Stimulated activated CD8-positive, alpha-beta memory T cell treated with anti-CD3 and anti-CD28 coated beads, Interleukin-7, amount 100 ng/mL, for 1 hour (primary cell): ENCODE measurements at places on chromosomes 6 and 20.

DNA sequence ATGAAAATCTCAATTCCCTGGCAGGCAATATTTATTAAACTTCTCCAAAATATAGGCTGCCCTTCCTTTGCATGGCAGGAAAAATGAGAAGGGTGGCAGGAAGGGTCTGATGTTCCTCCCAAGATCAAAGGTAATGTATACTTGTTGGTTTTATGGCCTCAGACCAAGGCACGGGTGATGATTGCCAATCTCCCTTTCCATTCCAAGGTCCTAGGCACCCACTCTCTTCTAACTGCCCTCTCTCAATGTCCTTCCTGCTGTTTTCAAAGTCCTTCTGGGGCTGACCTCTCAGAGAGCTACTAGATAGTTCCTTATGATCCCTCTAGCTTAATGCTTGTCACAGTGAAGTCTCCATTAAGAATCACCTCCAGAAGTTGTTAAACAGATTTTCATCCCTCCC lies 15.6 kb upstream of the JAG1 start:
- DNase-seq: no peak

DNA sequence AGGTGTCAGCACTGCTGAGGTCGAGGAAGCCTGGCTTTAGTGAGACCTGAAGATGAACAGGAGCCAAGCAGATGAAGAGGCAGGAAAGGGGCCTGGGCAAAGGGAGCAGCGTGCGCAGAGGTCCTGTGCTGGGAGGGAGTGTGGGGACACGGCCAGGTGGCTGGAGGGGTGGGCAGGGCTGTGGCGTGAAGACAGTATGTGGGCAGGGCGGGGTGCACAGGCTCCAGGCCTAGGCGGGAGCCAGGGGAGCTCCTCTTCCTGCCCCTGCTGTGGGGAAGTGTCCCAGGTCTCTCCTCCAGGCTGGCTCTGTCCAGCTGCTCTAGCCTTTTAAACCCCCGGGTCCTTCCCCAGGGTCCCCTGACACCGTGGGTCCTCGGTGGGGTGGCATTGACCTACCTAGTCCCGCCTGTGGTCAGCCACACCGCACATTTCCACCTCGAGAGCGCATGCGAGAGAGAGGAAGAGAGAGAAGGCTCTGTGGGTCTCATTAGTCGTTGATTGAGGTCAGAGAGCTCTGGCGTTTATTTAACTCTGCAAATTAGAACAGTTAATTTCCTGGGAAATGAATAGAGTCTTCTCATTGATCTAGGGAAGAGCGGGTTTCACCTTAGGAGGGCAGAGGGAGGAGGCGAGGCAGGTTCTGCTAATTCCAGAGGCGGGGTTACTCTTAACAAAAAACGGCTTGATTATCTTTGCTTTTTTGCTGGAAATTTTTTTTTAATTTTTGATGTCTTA lies 68.8 kb downstream of the CDH4 start:
- no peak for DNase-seq

GRCh38 chr6:157993076-157993475 lies 11.4 kb downstream of the SYNJ2 start:
- no peak for DNase-seq

DNA sequence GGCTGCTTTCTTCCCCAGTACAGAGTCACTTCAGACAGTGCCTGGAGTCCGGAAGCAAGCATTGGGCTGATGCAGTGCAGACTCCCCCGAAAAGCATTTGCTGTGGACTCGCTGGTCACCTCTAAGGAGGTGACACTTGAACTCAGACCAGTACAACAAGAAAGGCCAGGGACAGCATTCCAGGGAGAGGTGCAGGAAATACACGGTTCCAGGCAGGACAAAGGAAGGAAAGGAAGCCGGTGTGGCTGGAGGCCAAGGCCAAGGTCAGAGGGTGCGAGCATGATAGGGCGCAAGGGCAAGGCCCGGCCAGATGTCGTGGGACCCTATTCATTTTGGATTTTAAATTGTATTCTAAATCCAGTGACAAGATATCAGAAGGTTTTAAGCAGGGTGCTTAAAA lies 160.9 kb downstream of the ZMYND8 start:
- DNase-seq: no peak

- no peak for DNase-seq
Measured at GRCh38 chr6:159170999-159171712, 2.0 kb downstream of the FNDC1 start.

GRCh38 chr6:105900125-105900937 lies 185.8 kb upstream of the PRDM1 start:
- DNase-seq: no peak

DNA sequence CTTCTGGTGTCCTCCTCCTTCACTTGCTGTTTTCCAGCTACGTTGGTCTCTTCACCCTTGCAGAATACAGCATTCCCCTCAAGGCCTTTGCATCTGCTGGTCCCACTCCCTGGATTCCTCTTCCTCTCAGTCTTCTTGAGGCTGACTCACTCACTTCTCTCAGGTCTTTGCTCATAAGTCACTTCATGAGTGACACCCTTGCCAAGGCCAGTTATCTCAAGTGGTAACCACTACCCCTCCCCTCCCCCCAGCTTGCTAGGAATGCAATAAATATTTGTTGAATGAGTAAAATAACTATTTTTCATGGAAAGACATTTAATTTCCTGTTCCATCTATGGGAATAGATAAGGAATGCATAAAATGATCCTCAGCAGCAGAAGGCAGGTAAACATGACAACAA lies 131.7 kb downstream of the PLCB4 start:
- no peak for DNase-seq

- no peak for DNase-seq
Measured at GRCh38 chr6:1574890-1575209, 34.9 kb upstream of the FOXC1 start.

GRCh38 chr6:51856508-51856907 lies 230.9 kb downstream of the PKHD1 start:
- DNase-seq: no peak

DNA sequence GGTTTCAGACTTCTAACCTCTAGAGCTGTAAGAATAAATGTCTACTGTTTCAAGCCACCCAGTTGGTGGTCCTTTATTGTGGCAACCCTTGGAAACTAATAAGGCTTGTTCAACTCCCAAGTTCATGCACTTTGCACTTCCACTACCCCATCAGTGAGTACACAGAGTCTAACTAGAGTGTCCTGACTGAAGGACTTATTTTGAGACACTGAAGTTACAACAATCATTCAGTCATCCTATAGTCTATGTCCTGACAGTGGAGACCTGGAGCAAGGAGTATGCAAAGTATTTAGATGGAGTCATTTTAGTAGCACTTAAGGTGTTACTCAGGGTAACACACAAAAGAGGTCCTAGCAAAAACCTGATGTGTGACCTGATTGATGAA lies 62.6 kb downstream of the VGLL2 start:
- no peak for DNase-seq

DNA sequence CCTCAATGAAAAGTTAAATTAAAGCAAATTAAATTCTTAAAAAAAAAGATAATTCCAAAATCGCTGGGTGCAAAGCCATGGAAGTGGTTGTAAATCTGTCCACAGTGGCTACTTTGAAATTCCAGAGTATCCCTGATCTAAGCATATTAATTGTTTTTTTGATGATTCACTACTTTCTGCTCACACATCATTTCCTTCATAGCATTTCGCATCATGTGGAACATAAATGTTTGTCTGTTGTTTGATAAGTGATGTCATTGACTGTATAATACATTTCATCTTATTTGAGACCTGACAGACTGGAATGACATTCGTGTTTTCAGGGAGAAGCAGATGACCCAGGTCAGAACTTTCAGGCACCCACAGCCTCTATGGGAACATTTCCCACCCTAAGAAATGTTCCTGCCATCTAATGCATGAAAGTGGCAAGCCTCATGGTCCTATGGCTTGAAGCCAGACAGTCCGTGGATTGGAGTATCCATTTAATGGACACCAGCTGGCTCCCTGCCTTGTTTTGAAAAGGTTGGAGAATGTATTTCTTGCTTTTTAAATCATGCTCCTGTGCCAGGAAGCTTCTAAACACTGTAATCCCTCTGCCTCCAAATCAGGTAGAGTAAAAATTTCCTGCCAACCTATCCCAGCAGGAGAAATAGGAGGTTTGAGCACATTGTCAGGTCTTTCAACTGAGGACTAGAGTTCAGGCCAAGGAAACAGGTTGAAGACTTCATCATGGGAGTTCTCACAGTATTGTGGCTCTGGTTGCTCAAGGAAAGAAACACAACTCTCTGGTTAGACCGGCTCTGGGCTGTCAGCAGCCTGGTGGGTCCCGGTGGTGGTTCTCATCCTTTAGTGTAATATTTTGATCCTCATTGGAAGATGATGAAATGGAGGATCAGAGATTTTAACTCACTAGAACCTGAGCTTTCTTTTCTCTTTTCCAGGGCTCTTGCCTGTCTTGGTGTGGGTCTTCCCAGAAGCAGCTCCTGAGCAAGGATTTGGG lies 157.9 kb downstream of the SLC24A3 start:
- no peak for DNase-seq

DNA sequence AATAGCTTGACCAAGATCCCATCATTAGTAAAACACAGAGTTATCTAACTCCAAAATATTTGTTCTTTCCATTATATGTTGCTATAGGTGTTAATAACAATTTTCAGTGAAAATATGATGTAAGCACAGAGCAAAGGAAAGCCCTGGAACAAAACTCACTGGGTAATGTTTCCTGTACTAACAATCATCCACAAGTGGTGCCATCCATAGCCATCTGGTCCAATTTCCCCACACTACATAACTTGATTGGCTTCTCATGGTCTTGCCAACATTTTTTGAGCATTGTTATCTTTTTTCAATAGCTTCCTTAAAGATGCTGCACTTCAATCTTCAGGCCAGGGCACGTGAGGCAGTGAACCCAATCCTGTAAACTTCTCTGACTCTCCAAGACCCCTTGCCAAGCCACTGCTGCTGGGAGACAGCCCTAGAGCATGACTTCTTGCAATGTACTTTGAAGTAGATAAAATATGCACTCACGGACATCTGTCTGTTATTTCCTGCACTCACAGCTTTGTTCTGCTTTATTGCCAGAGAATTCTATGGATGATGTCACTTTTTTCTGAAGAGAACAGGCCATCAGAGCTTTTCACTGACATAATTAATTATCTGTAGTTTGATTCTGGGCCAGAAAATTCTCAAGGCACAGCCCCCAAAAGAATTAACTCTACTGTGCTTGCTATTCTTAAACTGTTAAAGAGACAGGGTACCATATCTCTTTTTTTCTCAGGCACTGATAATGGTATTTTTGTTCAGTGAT lies 97.5 kb upstream of the TMEM30A start:
- DNase-seq: no peak
